ENCODE measurements at places on chromosomes 1 and 21.

DNA sequence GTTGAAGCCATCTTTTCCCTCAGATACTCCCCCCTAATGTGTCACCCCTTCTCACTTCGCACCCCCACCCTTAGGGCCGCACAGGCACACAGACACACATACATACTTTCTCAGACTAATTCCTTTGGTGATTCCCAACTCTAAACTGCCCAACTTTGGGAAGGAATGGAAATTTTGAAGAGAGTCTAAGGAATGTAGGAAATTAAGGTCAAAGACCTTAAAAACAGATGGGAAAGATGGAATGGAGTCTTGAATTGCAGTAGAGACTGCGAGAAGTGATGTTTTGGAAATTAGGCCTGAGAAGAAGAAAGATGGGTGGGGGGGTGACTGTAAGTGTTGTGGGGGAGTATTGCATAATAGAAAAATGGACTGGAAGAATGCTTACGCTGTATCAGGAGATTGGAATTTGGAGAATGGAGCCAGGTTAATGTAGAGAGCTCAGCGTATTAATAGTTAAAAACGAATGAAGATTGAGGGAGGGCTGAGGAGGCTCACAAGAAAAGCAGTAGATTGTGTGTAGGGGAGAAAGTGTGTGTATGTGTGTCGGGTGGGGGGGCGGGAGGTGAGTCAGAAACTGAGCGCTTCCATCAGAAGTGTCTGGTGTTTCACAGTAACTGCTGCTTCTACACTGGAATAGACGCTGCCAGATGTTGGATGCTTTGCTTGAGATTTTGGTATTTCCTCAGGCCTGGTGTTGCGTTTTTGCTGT is 1.7 kb downstream of the PIP5K1A start:
- DNase-seq, result no peak

DNA sequence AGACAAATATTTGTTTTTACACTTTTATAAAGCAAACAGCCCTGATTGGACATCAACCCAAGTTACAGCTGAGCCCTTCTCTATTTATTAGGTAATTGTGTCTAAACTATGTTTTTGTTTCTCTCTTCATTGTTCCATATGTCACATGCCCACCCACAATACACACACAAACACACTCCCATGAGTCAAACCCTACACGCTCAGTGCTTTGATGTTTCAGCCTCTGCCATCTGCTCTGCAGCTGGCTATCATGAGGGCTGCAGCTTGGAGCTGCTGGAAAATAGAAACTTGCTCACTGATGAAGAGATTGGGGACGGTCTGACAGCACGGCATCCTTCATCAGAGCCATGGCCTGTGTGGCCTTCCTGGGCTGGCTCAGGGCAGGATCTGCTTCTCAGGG is 41.7 kb downstream of the PSMG1 start:
- no peak for DNase-seq

DNA sequence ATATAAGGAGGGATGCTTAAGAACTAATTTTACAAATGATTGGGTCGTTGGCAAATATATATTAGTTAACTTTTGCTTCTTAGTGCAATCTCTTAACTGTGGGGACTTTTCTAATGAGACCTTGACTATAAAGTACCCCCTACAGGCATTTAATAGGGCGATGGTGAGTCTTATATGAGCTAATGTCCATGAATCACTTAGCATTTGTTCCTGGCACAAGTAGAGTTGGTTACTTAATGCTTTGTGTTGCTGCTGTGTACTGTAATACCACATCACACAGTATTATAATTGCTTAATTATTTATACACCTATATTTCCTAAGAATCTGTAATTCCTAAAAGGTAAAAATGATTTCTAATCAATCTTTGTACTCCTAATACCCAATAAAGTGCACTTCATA is 25.3 kb upstream of the TMCO1 start:
- DNase-seq, result no peak

GRCh38 chr1:159826441-159827101 is at the start of gene SLAMF8:
TSS of gene SLAMF8 (plus strand) at chr1:159826873. CDS start at chr1:159826899, 26 bp downstream.
- DNase-seq, result no peak

DNA sequence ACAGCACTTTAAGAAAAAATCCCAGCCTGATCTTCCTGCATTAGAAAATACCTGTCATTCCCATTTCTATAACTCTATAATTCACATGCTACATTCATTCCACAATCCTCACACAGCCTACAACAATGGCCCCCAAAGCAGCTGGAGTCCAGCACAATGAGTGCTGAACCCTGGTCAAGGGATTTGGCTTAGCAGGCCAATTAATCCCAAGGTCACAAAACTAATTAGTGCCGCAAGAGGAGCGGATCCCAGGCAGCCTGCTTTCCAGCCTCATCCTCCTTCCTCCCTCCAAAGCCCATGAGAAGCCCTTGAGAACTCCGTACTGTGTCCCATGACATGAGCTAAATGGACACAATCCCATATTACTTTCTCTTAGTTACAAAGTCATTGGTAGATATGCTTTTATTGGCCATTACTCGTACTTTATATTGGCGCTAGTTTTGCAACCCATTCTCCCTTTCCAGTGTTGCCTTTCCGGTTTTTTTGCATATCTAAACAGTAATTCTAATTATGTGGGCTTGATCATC is 94.8 kb downstream of the DAB1 start:
- DNase-seq, result no peak

DNA sequence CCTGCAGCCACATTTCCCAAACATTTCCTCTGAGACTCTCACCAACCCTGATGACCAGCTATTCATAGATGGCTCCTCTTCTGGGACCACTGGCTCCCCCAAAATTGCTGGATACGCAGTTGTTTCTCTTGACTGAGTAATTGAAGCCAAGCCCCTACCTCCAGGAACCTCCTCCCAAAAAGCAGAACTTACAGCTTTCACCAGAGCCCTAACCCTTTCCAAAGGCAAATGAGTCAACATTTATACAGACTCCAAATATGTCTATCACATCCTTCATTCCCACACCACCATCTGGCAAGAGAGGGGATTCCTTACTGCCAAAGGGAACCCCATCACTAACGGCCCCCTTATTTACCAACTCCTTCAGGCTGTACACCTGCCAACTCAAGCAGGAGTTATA is 20.3 kb upstream of the CA6 start:
- DNase-seq, result no peak

Measured in HEK293T (cell line).